ENCODE measurements at places on chromosomes 4 and X.
A peak's percentile ranks its signal among the peaks of the same experiment; 100 is the strongest.

GRCh38 chr4:67723949-67724348 is 23.0 kb upstream of the UBA6 start:
- DNase-seq: no peak

DNA sequence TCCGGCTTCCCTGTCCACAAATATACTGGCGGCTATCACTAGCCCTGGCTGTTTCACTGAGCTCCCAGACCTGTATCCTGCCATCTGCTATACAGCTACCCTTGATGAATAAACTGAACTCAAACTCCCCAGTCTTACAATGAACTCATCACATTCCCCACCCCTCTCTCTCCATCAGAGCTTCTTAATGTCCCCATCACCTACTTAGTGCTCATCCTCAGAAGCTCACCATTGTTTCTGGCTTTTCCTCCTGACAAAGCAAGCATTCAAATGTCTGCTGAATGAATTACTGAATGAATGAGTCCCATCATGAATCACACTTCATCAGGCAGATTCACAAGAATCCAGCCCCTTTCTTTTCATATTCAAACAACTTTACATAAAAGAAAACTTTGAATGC is 5.7 kb upstream of the DGAT2L6 start:
- peak; percentile 72 for DNase-seq

DNA sequence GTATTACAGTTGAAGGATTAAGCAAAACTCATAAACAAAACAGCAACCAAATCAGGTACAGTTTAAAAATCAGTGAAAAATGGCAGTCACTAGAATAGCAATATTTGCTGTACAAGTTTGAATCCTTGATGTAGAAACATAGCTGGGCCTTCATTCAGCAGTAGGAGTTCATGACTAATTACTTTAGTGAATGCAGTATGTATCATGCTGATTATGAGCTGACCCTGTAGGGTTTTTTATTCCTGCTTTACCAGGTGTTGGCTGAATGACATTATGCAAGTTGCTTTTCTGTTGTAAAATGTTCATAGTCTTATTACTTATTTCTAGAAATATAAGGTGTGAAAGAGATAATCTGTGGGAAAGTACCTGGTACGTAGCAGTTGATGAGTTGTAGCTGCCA is 179.6 kb downstream of the CCSER1 start:
- DNase-seq: no peak

- DNase-seq: no peak
Observed at GRCh38 chrX:63738696-63739095, 46.3 kb downstream of the ARHGEF9 start.

DNA sequence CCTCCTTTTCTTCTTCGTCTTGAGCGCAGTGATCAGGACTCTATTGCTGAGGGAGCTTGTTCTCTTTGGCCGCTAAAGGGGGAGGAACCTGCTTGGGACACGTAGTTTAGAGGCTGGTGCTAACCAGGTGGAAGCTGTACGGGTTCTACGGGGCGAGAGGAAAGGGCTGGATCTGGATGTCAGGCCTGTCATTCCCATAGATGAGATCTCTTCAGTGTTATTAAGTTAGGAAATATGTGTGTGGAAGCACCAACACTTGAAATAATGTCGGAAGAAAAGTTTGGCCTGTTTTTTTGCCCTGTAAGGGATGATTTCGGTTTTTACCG is 643 bp downstream of the SRP72 start:
- DNase-seq: peak; percentile 65

GRCh38 chrX:134538316-134538715 is 78.4 kb downstream of the HPRT1 start:
- no peak for DNase-seq

DNA sequence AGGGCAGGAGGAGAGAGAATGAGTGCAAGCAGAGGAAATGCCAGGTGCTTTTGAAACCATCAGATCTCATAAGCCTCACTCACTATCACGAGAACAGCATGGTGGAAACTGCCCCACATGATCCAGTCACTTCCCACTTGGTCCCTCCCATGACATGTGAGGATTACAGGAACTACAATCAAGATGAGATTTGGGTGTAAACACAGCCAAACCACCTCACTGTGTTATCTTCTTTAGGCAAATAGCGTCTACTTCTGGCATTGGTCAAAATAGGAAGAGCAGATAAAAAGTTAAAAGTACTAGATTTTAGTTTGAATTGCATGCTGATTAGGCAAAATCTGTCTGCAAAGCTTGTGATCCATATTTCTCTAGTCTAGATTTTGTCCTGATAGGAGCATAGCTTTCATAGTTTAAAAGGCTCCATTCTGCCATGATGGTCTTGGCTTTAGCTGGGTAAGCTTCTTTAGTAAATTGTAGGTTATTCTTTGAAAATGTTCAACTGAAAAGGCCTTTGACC is 267.5 kb downstream of the NKX6-1 start:
- no peak for DNase-seq

GRCh38 chr4:90024519-90024918 is 102.7 kb upstream of the CCSER1 start:
- no peak for DNase-seq

GRCh38 chrX:40199704-40200103 is 101.9 kb upstream of the BCOR start:
- DNase-seq: no peak

GRCh38 chrX:115650449-115650848 is 89.5 kb downstream of the PLS3 start:
- no peak for DNase-seq

DNA sequence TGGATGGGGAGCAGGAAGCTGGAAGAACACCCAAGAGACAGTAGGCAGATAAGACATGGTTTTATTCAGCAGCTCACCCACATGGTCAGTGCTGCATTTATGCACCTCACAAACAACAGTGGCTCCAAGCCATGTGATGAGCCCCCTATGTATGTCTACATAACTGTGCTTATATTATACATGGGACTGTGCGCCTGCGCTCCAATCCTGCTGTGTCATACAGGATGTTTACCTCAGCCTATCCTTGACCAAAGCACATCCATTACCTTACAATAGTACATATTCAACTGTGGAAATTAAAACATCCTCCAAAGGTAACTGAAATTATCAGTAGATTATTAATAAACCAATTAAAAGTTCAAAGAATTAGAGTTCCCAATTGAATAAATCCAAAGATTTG is 44.1 kb upstream of the SGMS2 start:
- no peak for DNase-seq

- peak; percentile 82 for DNase-seq
Observed at GRCh38 chrX:77436682-77437081, 10.5 kb upstream of the FGF16 start.

DNA sequence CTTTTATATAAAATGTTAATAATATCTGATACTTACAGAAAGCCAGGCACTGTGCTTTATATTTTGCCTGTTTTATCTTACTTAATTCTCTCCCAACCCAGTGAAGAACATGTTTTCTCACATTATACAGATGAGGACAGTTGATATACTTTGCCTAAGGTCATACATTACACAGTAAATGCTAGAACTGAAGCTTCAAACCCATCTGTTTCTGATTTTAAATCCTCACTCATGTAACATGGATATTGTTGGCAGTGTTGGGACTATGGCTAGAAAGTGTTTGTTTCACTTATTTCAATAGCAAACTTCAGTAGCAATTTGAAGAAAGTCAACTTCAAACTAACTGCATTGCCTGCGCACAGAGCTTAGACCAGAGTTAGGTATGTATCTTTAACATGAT is 57.4 kb downstream of the RAPGEF2 start:
- no peak for DNase-seq

DNA sequence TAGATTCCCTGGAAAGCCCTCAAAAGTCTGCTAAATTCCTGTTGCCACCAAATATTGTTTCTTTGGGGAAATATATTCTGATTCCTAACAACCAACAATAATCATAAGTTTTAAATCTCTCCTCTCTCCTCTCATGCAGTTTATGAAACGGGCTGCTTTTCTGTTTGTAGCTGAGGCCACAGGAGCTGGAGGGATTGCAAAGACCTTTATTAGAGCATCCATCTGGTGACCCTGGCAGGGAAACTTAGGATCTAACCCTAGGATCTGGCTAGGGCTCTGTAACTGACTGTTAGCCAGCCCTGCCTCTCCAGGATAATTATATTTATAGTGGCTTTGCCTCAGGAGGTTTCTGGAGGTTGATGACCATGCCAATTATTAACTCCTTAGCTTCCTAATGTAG is 56.9 kb downstream of the SMAD1 start:
- no peak for DNase-seq

- no peak for DNase-seq
Observed at GRCh38 chr4:79597266-79597665, 189.2 kb upstream of the GK2 start.

DNA sequence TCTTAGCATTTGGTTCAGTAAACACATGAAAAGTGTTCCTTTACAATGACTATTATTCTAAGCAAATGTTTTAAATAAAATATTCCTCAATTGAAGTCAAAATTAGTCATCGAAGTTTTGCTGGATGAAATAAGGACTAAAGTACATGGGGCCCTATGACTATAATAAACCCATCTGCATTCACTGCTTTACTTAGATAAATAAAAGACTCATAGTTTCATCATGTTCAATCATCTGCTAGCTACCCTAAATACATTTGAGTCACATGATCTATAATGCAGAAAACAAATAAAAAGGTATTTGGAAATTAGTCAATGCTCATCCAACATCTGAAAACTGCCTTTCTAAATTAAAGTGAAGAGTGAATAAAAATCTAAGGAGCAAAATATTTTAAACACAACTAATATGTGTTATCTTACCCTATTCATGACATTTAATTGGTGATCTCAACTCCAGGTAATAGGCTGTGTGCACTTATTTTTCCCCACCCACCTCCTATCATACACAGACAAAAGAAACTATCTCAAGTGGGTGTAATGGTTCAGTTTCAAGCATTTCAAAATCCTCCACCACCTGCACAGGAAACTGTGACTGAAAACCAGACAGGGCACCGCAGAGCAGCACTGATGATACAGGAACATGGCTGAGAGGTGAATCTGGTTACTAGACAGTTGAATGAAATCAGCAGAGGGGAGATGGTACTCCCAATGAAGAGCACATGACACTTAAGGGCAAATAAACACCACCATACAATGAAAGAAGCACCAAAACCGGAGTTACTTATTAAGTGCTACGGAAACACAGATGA is 78.6 kb downstream of the CAMK2D start:
- peak; percentile 25 for DNase-seq

- DNase-seq: peak; percentile 72
Observed at GRCh38 chr4:141636771-141637460, 533 bp downstream of the IL15 start.

GRCh38 chrX:151694661-151695582 is at the start of gene PRRG3:
PRRG3 (plus strand) TSS chrX:151695458; CDS start chrX:151698815, 3,357 bp downstream.
- no peak for DNase-seq

DNA sequence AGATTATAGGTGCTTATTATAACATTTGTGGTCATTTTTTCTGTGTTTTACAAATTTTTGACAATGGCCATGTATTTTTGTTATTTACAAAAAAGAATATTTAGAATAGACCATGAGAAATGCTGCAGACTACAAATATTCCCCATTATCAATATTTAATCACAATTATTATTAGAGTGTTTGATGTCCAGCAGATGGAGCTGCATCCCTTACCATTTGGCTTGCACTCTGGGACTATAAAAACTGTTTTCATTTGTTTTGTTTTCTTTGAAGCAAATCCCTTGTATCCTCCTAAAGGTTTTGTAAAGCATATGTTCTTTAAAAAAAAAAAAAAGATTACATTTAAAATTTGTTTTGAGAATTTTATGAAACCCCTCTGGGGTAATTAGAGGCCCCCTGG is 85.6 kb upstream of the CXorf66 start:
- DNase-seq: peak; percentile 17

DNA sequence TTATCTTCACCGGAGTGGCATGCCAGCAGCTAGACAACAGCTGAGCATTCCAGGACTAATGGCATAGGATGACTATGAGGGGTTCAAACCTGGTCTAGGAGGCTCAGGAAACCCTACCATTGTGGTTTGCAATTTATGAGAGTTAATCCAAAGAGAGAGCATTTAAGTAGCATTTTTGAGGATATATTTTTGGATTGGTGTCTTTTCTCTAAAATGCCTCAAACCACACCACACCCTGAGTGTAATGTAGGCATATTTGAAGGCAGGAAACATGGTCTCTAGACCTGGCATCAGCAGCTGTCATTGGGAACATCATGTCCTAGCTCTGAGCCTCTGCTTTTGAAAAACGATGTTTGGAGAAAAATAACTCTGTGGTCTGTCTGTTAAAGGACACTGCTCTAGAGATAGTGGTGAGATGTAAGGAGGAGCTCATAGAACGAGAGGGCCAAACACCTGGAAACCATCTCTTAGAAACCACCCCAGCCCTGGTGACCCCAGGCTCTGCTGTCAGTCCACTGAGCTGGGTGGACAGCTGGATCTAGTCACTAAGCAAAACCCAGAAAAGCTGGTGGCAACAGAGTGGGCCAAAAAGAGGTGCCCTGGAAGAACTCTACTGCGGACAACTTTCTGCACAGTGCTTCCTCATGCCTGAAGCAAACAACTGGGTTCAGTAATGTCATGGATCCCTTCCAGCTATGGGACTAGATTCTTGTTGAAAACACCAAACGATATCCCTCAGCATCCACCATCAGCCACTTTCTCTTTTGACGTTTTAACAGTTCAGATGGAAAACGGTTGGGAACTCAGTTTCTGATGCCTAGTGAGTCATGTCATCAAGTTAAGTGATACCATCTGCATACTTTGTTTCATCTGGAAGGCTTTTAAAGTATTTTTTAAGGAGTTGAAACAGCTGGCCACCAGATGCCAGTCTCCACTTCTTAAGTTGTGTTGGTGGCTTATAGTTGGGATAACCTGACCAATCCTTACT is 100.2 kb upstream of the C1QTNF7 start:
- DNase-seq: no peak

DNA sequence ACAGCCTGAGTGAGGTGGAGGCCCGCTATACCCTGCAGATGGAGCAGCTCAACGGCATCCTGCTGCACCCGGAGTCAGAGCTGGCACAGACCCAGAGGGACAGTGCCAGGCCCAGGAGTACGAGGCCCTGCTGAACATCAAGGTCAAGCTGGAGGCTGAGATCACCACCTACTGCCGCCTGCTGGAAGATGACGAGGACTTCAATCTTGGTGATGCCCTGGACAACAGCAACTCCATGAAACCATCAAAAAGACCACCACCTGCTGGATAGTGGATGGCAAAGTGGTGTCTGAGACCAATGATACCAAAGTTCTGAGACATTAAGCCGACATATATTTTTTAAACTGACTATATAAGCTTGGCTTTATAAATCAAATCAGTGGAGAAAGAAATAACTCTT is 73.3 kb upstream of the HHIP start:
- no peak for DNase-seq
